HCT116 (cell line): ENCODE measurements at places on chromosomes 2 and 18. TPM values are rescaled to one million over a fixed set of nuclear protein-coding genes. Genes with fewer than 3 reads are reported as not detected.

CFAP65 gene
- total RNA-seq = 0.52 TPM

CYS1 gene
- 3.7 TPM for total RNA-seq

RTP5 gene
- total RNA-seq = not detected

GRCh38 chr2:240626531-240627300, 1.4 kb downstream of the GPR35 start:
- no peak for DNase-seq
- no peak overlapping the region for H3K4me3 ChIP-seq
- H3K36me3 ChIP-seq = no peaks in the 10 kb centered on the region
- H3K27me3 ChIP-seq = no peaks in the 10 kb centered on the region

GRCh38 chr18:67730886-67731285, 214.4 kb upstream of the DSEL start:
- H3K4me3 ChIP-seq = no peak overlapping the region
- no peaks in the 10 kb centered on the region for H3K27me3 ChIP-seq
- no peaks in the 10 kb centered on the region for H3K36me3 ChIP-seq
- DNase-seq = no peak
- H3K27ac ChIP-seq = no peak overlapping the region
- H3K4me1 ChIP-seq = no peaks in the 10 kb centered on the region

DNA sequence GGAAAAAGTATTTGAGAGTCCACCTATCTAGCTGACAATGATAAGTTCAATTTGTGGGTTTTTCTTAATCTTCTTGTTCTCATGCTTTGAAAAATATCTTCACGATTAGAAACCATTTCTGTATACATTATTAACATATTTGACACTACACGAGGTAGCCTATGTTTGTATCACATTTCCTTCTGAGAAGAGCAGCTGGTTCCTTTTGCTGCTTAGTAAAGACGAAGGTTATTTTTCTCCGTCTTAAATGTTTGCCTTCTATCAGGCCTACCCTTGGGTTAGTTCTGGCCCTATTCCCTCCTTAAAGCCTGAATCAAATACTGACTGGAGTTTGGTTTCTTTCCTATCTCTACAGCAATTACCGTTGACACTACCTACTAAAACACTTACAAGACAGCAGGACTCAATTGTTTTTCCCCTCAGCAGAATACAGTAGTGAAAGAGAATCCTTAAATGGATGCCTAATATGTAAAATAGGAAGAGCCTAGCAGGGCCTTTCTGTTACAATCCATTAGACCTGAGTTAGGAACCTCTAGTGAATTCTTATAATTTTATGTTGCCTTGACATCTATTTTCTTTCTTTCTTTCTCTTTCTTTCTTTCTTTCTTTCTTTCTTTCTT, 790.4 kb downstream of the EPHA4 start:
- no peak overlapping the region for H3K27ac ChIP-seq
- H3K4me3 ChIP-seq = no peak overlapping the region
- no peaks in the 10 kb centered on the region for H3K27me3 ChIP-seq

- no peaks in the 10 kb centered on the region for H3K36me3 ChIP-seq
- H3K27me3 ChIP-seq = peaks cover 28% of the 10 kb centered on the region; the same call in 1 of the 2 replicates
- no peaks in the 10 kb centered on the region for H3K4me1 ChIP-seq
- no peak overlapping the region for H3K4me3 ChIP-seq
- no peak overlapping the region for H3K27ac ChIP-seq
- DNase-seq = no peak
Observed at GRCh38 chr2:23241121-23241520, 143.9 kb upstream of the KLHL29 start.

GRCh38 chr2:230413479-230413878, 2.5 kb upstream of the SP100 start:
- no peaks in the 10 kb centered on the region for H3K27me3 ChIP-seq
- DNase-seq = no peak
- peaks cover 44% of the 10 kb centered on the region for H3K4me1 ChIP-seq
- no peaks in the 10 kb centered on the region for H3K36me3 ChIP-seq
- no peak overlapping the region for H3K4me3 ChIP-seq

GRCh38 chr2:232575404-232575746, 24.9 kb downstream of the EIF4E2 start:
- H3K27me3 ChIP-seq = no peaks in the 10 kb centered on the region
- H3K36me3 ChIP-seq = 0 out of 2 replicates have a peak, but pooled peaks cover 2% of the 10 kb centered on the region
- no peak overlapping the region for H3K4me3 ChIP-seq

DNA sequence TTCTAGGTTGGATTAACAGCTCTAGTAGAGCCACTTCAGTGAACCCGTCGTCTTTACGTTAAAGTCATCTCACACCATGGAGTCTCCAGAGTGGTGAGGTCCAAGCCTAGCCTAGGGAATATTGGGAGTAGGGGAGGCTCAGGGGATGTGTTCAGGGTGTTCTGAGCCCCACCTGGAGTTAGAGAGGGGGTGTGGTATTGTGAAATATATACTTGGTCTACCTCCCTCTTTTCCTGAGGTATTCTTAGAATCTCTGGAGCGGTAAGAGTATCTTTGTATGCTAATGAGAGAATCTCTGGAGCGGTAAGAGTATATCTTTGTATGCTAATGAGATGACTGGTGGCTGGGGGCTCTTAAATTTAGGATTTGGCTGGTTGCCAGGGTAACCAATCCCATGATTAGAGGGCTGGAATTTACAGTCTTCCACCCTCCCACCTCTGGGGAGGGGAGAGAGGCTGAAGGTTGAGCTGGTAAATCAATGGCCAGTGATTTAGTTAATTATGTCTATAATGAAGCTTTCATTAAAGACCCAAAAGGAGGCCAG, 69.5 kb downstream of the INPP4A start:
- H3K4me1 ChIP-seq = peaks cover 8% of the 10 kb centered on the region
- no peak for DNase-seq
- no peak overlapping the region for H3K4me3 ChIP-seq
- H3K36me3 ChIP-seq = no peaks in the 10 kb centered on the region
- no peaks in the 10 kb centered on the region for H3K27me3 ChIP-seq

- H3K27ac ChIP-seq = no peak overlapping the region
- H3K27me3 ChIP-seq = peaks cover 7% of the 10 kb centered on the region; the same call in 1 of the 2 replicates
Observed at GRCh38 chr2:42918041-42918440, 125.7 kb upstream of the HAAO start.

DNA sequence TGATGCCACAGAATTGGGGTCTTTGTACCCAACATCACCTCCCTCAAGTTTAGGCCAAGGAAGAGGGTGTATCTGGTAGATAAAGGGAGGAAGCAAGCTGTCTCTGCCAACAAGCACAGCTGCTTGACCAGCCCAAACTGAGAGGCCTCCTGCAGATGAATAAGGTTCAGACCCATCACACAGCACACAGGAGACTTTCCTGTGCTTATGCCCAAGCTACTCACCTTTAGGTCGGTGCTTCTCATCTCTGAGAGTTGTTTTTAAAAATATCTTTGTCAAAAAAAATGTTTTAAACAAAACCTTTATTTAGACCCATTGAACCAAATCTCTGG, 24.7 kb upstream of the SP3 start:
- H3K36me3 ChIP-seq = no peaks in the 10 kb centered on the region
- H3K4me3 ChIP-seq = no peak overlapping the region
- H3K4me1 ChIP-seq = no peaks in the 10 kb centered on the region

- no peaks in the 10 kb centered on the region for H3K27me3 ChIP-seq
- peaks cover 7% of the 10 kb centered on the region; the same call in 1 of the 2 replicates for H3K36me3 ChIP-seq
- no peak for DNase-seq
Observed at GRCh38 chr2:86218124-86218523, 18.9 kb downstream of the MRPL35 start.

DNA sequence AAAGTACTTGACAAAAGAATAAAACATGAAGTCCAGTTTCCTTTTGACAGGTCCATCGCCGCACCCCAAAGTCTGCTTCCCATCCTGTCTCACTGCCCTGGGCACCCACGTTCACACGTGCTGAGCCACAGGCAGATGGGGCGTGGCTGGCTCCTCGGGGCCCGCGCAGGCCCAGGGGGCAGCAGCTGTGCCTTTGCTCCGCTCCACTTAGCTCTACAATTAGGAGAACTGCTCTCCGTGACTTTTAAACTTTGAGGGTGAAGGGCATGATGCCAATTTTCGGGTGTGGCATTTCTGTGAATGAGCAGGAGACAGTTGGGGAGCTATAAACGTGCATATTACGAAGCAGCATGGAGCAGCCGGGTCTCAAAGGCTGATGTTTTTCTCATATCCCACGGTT, 152.4 kb downstream of the TDRD15 start:
- no peaks in the 10 kb centered on the region for H3K36me3 ChIP-seq
- H3K27me3 ChIP-seq = peaks cover 4% of the 10 kb centered on the region; the same call in 1 of the 2 replicates
- H3K27ac ChIP-seq = no peak overlapping the region
- no peaks in the 10 kb centered on the region for H3K4me1 ChIP-seq

- no peak for DNase-seq
- no peaks in the 10 kb centered on the region for H3K27me3 ChIP-seq
- H3K4me1 ChIP-seq = no peaks in the 10 kb centered on the region
- no peaks in the 10 kb centered on the region for H3K36me3 ChIP-seq
- no peak overlapping the region for H3K4me3 ChIP-seq
Observed at GRCh38 chr2:8472545-8473323, 209.1 kb upstream of the ID2 start.

GRCh38 chr2:223724861-223725260, 112.5 kb downstream of the AP1S3 start:
- no peaks in the 10 kb centered on the region for H3K27me3 ChIP-seq
- H3K36me3 ChIP-seq = no peaks in the 10 kb centered on the region
- H3K4me1 ChIP-seq = peaks cover 41% of the 10 kb centered on the region
- peak overlapping the region; percentile 42 for H3K4me3 ChIP-seq
- H3K27ac ChIP-seq = peak overlapping the region; percentile 93

- no peak overlapping the region for H3K27ac ChIP-seq
- DNase-seq = no peak
- no peaks in the 10 kb centered on the region for H3K36me3 ChIP-seq
- H3K4me3 ChIP-seq = no peak overlapping the region
Observed at GRCh38 chr2:172761306-172761705, 25.7 kb downstream of the RAPGEF4 start.

DNA sequence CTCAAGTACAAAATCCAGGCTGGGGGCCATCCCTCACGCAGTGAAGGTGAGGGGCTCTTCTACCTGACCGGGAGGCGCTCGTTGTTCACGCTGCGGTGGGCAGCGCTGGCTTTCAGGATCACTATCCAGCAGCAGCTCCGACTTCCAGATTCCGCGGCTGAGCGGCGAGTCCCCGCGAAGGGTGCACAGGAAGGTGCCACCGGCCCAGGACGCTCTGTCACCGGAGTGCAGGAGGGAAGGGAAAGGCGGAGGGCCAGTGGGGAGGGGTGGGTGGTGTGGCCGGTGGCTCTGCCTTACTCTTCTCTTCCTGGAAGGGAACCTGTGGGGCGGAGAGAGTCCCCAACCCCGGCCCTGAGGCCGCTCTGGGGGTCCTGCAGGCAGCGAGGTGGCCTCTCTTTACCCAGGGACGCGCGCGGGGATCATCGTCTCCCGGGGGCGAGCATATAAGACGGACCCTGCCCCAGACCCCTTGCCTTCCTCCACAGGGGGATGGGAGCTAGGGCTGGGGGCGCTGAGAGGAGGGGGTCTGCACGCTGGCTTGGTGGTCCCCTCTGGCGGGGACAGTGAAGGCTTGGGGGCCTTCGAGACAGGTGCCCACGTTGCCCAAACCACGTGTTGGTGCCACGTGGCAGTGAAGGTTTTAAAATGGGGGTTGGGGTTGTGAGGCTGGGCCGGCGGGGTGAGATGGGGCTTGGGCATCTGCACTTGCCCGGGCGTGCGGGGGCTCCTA, 26.9 kb upstream of the HS6ST1 start:
- no peaks in the 10 kb centered on the region for H3K27me3 ChIP-seq
- H3K4me1 ChIP-seq = no peaks in the 10 kb centered on the region
- H3K36me3 ChIP-seq = no peaks in the 10 kb centered on the region
- DNase-seq = no peak
- no peak overlapping the region for H3K4me3 ChIP-seq
- H3K27ac ChIP-seq = no peak overlapping the region

DNA sequence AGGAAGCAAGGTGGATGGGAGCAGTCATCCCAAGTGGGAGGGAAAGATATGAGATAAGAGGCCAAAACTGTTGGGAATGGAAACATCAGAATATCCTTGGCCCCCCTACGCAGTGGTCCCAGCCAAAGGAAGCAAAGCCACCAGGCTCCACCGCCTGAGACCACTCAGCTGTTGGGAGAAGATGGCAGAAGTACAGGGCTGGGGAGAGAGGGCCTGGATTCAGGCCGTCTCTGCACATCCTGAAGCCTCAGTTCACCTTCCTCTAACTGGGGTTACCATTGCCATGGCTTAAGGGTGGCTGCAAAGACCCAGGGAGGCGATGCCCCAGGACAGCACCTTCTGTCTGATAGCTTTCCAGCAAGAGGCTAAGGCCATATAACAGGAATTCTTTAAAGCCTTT, 193.8 kb downstream of the MGAT5 start:
- no peaks in the 10 kb centered on the region for H3K4me1 ChIP-seq
- H3K36me3 ChIP-seq = no peaks in the 10 kb centered on the region
- DNase-seq = no peak
- no peak overlapping the region for H3K27ac ChIP-seq

DNA sequence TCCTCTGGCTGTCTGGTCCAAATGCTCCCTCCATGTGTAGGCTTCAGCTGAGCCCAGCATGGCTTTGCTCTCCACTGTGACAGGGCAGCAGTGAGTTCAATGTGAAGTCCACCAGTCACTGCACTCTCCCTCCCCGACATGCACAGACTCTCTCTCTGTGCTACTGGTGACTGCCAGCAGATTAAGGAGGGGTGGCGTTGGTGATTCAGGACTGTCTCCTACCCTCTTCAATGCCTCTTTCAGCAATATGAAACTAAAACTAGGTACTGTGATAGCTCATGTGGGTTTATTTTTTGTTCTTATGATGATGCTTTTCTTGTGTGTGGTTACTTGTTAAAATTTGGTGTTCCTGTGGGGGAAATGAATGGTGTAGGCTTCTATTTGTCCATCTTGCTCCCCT, 201.0 kb upstream of the RBMS1 start:
- no peak overlapping the region for H3K27ac ChIP-seq
- no peaks in the 10 kb centered on the region for H3K27me3 ChIP-seq
- no peak overlapping the region for H3K4me3 ChIP-seq
- no peak for DNase-seq
- no peaks in the 10 kb centered on the region for H3K36me3 ChIP-seq
- no peaks in the 10 kb centered on the region for H3K4me1 ChIP-seq

- no peaks in the 10 kb centered on the region for H3K36me3 ChIP-seq
- DNase-seq = no peak
- no peak overlapping the region for H3K4me3 ChIP-seq
- no peak overlapping the region for H3K27ac ChIP-seq
- H3K27me3 ChIP-seq = no peaks in the 10 kb centered on the region
Observed at GRCh38 chr2:180907731-180908130, 72.7 kb upstream of the UBE2E3 start.

DNA sequence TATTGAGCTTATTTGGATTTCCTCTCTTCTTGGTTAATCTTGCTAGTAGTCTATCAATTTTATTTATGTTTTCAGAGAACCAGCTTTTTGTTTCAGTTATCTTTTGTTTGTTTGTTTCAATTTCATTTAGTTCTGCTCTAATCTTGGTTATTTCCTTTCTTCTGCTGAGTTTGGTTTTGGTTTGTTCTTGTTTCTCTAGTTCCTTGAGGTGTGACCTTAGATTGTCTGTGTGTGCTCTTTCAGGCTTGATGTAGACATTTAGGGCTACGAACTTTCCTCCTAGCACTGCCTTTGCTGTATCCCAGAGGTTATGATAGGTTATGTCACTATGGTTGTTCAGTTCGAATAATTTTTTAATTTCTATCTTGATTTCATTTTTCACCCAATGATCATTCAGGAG, 141.6 kb downstream of the ZNF236 start:
- no peaks in the 10 kb centered on the region for H3K4me1 ChIP-seq
- no peaks in the 10 kb centered on the region for H3K27me3 ChIP-seq
- DNase-seq = no peak
- no peak overlapping the region for H3K27ac ChIP-seq
